GM18507 (cell line): ENCODE measurements at places on chromosomes 6 and 20.

DNA sequence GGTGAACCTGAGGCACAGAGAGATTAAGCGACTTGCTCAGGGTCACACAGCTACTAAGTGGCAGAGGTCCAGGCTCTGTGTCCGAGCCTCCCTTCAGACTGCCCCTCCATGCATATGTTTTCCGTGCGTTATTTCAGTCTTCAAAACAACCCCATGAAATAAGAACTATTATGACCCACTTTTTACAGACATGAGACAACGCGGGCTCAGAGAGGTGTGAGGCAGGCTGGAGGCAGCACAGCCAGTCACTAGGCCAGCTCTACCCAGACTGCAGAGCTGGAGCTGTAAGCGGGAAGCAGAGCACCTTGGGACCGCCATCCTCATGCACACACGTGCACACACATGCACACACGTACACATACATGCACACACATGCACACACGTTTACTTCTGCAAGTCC lies 62.3 kb downstream of the PSMG4 start:
- no peak for DNase-seq

DNA sequence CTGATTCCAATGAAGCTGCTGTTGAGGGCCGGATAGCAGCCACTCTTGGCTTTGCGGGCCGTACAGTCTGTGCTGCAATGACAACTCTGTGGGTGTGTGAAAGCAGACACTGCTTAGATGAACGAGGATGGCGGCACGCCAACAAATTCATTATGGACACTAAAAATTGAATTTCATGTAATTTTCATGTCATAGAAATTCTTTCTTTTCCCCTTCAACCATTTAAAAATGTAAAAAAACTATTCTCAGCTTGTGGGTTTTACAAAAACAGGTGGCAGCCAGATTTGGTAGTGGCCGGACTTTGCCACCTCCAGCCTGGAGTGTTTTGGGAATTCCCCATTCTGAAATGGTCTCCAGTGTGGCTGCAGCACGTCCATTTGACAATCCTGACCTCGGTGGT lies 26.0 kb downstream of the MAS1 start:
- DNase-seq, result no peak

- DNase-seq, result no peak
Observed at GRCh38 chr20:17950670-17951069, 17.9 kb downstream of the SNX5 start.

DNA sequence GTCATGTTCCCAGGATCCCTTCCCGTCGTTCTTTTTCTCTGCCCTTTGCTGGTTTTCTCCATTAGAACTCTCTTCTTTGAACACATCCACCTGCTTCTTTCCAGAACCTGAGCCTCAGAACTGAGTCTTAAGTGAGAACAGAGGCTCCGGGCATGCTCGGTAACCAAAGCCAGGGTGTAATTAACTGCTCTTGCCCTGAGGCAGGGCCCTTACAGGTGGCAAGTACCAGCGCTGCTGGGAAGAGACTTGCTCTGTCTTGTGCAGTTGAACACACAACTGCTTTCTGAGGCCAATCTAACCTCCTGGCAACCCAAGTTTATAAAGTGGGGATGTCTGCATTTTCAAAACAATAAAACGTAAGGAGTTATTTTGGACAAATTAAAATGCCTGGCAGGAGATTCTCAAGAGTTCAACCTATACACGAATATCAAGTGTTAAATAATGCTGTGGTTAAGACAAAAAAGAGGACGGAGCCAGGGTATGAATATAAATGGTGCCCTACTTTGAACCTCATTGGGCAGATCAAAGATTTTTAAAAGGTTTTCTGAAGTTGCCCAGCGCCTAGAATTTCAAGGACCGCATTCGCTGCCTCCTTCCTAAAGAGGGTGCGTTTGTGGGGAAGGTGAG lies 12.4 kb upstream of the DEK start:
- no peak for DNase-seq

DNA sequence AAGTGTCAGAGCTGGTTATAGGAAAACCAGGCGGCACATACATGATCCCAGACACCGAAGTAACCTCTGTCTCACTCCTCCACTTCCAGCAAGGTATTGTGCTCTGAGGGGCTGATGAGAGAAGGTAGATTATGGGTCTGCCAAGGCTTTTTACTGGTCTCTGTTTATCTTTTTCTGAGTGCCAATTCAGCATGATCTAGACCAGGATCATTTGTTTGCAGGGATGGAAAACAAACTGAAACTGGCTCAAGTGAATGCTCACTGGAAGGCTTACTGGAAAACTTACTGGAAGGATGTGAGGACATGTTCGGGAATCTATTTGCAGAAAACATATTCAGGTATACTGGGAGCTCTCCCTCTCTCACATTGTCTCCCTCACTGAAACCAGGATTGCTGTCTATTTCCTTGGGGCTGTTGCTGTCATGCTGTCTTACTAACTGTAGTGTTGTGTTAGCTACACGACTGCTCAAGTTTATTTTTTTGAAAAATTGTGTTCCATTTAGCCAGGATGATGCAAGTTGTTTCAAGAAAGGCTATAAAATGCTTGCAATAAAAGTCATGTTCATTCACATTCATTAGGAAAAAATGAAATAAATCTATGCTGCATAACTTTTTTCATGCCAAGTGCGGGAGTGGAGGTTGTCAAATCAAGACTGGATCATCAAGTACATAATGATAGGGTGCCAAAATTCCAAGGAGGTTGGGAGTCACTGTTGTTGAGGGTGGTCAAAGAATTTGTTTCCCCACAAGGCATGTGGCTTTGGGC lies 37.0 kb downstream of the KLHL31 start:
- no peak for DNase-seq

GRCh38 chr6:25582101-25582500 lies 69.9 kb upstream of the SCGN start:
- DNase-seq, result no peak

GRCh38 chr20:58286729-58287128 lies 22.8 kb upstream of the RAB22A start:
- DNase-seq, result no peak

GRCh38 chr20:14234666-14235295 lies 102.6 kb downstream of the FLRT3 start:
- no peak for DNase-seq
